ENCODE measurements at places on chromosomes 5 and 9. TPM values are rescaled to one million over a fixed set of nuclear protein-coding genes. Genes with fewer than 3 reads are reported as not detected.

The CKS2 gene
- 411 TPM for total RNA-seq

The SPINK6 gene
- not detected for total RNA-seq

The LCP2 gene
- not detected for total RNA-seq

The CRHBP gene
- 9.2 TPM for total RNA-seq

The IRX4 gene
- total RNA-seq = not detected

The SVEP1 gene
- 14.4 TPM for total RNA-seq

The SCGB3A2 gene
- not detected for total RNA-seq

The ADAMTS16 gene
- total RNA-seq = not detected

The PCDHB10 gene
- 1.7 TPM for total RNA-seq

The IL4 gene
- not detected for total RNA-seq

The MAP1B gene
- 501 TPM for total RNA-seq

The TAF1L gene
- total RNA-seq = not detected

Measured in regular cardiac myocyte (primary cell).